NCI-H2171 treated with DMSO at 0.1 percent for 48 hours (cell line): ENCODE measurements at places on chromosomes 12 and 14.

DNA sequence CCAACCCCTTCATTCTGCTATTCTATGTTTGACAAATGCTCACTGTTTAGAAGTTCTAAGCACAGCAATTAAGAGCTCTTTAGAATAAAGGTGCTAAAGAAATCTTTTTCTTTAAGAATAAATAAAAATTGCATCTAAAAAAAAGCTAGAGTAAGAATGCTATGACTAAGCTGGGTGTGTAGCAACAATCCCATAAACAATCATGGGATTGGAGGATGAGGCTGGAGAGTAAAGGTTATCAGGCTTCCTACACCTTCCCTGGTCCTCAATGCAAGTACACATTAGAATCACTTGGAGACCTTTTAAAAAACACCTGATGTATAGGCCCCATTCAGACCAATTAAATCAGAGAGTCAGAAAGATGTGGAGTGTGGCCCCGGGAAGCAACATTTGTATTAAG, 88.3 kb downstream of the CIT start:
- no peak for DNase-seq

DNA sequence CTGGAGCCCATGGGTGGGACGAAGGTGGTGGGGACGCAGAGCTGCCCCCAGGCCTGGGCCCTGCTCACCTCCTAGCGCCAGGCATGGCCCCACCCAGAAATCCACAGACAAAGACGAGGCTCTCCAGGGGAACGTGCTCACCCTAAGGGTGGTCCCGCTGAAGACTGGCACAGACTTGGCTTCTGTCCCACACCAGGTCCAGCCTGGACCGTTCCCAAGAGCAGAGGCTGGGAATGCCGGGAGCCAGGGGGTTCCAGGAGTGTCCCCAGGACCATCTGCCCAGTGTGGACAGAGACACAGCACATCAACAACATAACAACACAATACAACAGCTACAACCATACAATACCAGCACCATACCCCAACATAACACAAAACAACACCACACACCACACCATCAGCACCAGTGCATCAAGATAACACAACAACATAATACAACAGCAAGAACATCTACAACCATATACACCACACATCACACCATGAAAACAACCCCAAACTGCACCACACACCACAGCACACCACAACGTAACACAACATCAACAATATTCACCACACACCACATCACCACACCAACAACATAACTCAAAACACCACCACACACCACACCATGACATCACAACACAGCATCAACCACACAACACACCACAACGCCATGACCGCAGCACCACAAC, 329.6 kb downstream of the ADGRD1 start:
- DNase-seq: no peak

GRCh38 chr12:3928538-3929184, 55.5 kb upstream of the PARP11 start:
- DNase-seq: no peak

GRCh38 chr12:107580750-107581618, 104.6 kb upstream of the PWP1 start:
- DNase-seq: no peak

DNA sequence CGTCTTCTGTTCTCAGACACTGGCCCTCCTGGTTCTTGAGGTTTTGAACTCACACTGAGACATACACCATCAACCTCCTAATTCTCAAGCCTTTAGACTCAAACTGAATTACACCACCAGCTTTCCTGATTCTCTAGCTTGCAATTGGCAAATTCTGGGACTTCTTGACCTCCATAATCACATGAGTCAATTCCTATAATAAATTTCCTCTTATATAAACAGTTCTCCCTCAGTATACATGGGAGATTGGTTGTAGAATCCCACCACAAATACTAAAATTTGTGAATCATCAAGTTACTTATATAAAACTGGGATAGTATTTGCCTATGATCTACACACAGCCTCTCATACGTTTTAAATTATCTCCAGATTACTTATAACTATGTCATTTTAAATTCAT, 162.2 kb downstream of the DIO2 start:
- no peak for DNase-seq

DNA sequence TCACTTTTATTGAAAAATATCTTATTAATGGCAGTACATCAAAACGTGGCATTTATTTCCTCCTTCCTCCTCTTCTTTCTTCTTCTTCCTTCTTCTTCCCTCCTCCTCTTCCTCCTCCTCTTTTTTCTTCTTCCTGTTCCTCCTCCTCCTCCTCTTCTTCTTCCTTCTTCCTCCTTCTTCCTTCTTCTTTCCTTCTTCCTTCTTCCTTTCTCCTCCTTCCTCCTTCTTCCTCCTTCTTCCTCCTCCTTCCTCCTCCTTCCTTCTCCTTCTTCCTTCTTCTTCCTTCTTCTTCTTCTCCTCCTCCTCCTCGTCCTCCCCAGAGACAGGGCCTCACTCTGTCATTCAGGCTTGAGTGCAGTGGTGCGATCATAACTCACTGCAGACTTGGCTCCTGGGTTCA, 457.2 kb downstream of the AEBP2 start:
- DNase-seq: no peak

GRCh38 chr12:15336768-15337553, 14.7 kb downstream of the PTPRO start:
- no peak for DNase-seq

- no peak for DNase-seq
Measured at GRCh38 chr12:72432037-72432604, 160.0 kb downstream of the TRHDE start.

GRCh38 chr12:27048822-27049752, 26.7 kb downstream of the MED21 start:
- no peak for DNase-seq
